Activated CD4-positive, alpha-beta T cell treated with anti-CD3 and anti-CD28 coated beads for 48 hours (primary cell): ENCODE measurements at places on chromosomes 16 and 17.
A peak's percentile ranks its signal among the peaks of the same experiment; 100 is the strongest.

GRCh38 chr16:22297114-22297870 lies at the start of gene POLR3E:
Gene POLR3E, plus strand, starts transcription at chr16:22297409. Its CDS starts 5,560 bp downstream, at chr16:22302969.
- DNase-seq = peak; percentile 100

GRCh38 chr17:65175952-65176351 lies 38.8 kb downstream of the RGS9 start:
- no peak for DNase-seq

DNA sequence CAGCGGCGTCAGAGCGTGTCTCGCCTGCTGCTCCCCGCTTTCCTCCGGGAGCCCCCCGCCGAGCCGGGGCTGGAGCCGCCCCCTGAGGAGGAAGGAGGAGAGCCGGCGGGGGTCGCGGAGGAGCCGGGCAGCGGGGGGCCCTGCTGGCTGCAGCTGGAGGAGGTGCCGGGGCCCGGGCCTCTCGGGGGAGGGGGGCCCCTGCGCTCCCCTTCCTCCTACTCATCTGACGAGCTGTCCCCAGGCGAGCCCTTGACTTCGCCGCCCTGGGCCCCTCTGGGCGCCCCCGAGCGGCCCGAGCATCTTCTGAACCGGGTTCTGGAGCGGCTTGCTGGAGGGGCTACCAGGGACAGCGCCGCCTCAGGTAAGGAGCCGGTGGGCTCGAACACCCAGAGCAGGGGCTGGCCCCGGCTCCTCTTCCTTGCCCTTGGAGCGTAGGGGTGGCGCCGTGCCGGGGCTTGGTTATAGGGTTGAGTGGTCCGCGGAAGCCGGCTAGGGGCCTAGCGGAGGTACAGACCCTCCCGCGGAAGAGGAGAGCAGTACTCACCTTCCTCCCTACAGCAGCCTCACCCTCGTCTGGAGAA lies 841 bp downstream of the RAPGEFL1 start:
- no peak for DNase-seq

GRCh38 chr16:85420501-85421337 lies 192.4 kb upstream of the GSE1 start:
- DNase-seq = peak; percentile 84

- no peak for DNase-seq
Observed at GRCh38 chr16:22693638-22694340, 120.2 kb upstream of the HS3ST2 start.

- no peak for DNase-seq
Observed at GRCh38 chr16:51141541-51141940, 9.5 kb downstream of the SALL1 start.

- no peak for DNase-seq
Observed at GRCh38 chr17:2377659-2378058, 23.2 kb downstream of the MNT start.

DNA sequence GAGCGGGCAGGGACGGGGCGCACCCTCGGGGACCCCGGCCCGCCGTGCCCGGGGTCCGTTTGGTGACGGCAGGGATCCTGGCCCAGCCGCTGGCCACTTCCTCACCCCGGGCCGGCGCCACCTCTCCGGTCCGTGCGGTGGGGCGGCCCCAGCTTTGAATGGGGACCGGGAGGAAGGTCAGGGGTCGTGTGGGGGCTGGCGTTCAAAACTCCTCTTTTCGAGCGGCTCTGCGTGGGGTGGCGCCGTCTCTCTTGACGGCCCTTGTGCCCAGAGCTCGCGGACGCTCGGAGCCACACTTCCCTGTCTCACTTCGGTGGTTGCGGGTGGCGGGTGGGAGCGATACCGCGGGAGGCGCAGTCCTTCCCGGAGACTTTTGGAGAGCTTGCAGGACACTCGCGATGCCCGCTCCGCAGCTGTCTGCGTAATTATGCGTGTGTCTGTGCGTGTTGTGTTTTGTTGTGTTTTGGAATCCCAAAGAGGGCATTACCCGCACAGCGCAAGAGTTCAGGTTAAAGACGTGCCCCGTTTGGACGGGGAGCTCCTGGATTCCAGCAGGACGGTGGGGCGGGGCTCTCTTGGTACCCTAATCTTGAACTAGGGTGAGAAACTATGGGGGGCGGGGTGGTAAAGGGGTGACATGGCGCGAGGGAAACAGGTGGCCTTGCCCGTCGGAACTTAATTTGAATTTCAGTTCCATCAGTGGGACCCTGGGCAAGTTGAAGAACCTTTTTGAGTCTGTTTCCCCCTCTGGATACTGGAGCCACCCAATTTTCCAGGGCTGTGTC lies 637 bp downstream of the PLCG2 start:
- peak; percentile 20 for DNase-seq
